ENCODE measurements at places on chromosomes 1 and 21.
A peak's percentile ranks its signal among the peaks of the same experiment; 100 is the strongest.

DNA sequence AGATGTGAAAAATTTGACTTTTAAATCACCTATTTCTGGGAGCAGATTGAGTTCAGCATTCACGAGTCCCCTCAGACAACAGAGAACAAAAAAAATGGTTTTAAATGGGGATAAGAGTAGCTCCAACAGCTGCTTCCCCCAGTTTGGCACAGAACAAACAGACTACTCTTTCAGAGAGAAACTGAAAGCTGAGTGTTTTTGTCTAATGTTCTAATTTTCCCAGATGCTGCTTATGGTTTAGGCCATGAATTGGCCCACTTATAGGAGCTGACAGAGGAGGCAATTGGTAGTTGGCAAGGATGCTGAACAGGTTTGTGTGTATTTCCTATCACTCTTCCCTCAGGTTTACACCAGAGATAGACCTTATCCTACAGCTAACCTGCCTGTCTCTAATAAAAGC, 1637.4 kb upstream of the PRMT6 start:
- no peak for DNase-seq

DNA sequence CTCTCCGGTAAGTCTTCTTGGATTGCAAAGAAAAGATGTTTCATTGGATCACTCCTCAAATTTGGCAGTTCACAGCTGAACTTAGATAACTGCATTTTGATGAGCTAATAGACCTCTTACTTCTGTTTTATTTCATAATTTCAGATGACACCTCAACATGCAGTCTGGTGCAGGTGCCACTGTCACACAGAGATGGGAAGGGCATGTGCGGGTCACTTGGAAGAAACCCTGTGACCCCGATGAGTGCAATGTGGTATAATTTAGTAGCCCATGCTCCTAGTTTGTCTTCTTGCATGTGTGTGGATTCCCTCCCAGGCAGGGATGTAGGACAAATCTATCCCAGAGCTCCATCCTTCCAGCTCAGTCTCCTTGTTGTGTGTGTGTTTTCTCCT, 481 bp upstream of the SLAMF1 start:
- no peak for DNase-seq

DNA sequence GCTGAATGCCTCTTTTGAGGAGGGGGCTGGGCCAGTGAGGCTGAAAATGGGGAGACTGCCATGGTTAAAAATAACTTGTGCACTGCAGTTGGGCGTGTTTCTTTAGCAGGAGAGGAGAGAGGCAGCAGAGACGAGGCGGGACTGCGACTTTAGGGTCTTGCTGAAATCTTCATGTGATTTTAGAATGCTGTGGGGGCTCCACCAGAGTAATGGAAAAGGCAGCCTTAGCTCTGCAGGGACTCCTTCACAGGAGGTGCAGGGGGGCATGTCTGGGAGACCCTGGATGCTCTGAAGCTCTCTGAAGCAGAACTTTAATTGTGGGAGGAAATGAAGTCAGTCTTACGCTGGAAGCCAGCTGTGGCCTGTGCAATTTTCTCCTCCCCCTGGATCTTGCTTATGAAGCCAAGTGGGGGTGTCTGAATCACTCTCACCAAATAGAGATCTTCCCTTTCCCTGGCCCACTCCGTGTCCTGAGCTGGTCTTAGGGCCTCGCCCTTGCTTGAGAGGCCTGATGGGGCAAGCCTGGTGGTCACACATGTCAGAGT, 60.8 kb downstream of the NDUFS5 start:
- peak; percentile 56 for DNase-seq

DNA sequence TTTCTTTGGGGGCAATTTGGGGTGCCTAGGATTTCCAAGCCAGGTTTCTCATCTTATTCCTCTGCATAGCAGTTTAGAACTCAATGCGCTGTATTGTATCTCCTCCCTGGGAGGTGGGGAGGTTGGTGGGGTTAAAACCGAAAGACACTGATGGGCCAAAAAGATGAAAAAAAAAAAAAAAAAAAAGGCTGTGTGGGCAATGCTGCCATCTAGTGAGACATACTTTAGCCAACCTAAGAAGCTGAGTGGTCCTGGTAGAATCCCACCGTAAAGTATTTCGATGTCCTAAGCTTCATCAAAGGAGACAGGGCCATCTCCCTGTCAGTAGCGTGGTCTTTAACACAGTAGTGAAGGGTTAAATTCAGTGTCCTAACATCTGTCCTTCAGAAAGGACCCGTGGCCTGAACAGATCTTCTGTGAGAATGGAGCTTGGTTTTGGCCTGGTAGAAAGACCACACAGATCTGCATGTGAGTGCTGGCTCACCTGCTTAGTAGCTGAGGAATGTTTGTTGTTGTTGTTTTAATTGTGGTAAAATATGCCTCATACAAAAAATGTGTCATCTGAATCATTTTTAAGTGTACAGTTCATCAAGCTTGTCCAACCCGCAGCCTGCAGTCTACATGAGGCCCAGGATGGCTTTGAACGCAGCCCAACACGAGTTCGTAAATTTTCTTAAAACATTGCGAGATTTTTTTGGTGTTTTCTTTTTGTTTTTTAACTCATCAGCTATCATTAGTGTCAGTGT, 226.2 kb downstream of the KIF26B start:
- peak; percentile 14 for DNase-seq

DNA sequence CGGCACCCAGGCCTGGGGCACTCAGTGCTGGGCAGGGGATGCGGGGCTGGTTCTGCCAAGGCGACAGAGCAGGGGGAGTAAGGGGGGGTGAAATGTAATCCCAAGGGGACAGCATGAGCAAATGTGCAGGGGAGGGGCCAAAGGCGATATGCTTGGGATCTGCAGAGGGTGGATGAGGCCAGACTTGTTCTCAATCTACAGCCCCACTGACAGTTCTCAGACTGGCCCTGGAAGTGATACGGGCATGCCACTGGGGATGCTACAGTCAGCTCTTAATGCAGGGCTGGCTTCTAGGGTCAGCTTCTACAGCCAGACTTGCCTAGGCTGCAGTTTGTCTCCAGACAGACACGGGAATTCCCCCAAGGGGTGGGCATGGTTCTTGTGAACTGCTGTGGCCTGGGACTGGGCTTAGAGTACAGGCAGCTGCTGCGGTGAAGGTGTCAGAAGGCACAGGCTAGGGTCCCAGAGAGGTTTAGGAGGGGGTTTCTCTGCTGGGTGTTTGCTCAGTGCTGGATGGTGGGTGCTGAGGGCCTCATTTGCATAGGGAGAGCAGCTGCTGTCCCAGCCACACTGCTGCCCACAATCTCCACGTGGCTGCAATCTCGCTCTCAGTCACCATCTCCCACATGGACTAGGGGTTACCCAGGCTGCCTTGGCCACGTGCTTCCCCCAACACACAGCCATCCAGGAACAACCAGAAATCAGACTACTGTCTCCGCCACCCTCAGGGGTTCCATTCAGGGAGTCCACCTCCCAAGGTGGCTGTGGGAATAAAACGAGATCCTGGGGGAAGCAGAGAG, 190.1 kb downstream of the HIVEP3 start:
- no peak for DNase-seq

- no peak for DNase-seq
Observed at GRCh38 chr1:236144446-236145150, 2.3 kb downstream of the GPR137B start.

DNA sequence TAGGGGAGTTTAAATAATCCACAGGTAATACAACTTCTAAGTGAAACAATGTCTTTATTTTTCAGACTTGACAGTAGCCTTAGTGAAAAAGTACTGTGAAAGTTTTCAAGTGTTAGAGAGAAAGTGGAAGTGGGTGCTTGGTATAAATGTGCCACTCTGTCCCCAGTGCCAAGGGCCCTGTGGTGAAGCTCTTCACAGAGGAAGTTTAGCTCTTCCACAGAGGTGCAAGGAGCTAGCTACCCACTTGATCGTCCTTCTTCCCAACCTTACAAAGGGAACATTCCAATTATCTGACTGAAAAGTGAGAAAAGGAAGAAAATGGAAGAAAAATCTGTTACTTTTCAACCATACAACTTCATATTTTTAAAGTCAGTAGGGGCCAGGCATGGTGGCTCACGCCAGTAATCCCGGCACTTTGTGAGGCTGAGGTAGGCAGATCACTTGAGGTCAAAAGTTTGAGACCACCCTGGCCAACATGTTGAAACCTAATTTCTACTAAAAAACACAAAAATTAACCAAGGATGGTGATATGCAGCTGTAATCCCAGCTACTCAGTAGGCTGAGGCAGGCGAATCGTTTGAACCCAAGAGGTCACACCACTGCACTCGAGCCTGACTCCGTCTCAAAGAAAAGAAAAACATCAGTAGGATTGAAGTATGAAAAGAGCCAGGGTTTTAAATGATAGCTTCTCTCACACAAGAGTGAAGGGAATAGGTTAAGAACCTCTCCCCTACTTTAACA, 41.0 kb upstream of the PTPRC start:
- no peak for DNase-seq

- no peak for DNase-seq
Observed at GRCh38 chr1:204278251-204278650, 64.5 kb upstream of the GOLT1A start.

DNA sequence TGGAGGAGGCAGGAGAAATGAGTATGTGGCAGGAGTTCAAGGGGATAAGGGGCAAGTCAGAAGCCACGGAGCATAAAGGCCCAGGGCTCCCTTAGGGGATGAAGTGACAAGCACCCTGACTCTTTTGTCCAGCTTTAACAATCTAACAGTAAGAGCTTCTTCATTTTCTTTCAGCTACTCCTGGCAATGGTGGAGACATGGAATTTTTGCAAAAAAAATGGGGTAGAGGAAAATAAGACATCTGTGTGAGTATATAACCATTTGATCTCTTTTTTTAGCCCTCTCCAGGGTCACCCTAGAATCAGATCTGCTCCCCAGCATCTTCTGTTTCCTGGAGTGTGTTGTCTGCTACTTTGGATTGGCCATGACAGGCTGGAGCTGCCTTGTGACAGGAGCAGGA, 47.1 kb downstream of the ZNF697 start:
- no peak for DNase-seq

DNA sequence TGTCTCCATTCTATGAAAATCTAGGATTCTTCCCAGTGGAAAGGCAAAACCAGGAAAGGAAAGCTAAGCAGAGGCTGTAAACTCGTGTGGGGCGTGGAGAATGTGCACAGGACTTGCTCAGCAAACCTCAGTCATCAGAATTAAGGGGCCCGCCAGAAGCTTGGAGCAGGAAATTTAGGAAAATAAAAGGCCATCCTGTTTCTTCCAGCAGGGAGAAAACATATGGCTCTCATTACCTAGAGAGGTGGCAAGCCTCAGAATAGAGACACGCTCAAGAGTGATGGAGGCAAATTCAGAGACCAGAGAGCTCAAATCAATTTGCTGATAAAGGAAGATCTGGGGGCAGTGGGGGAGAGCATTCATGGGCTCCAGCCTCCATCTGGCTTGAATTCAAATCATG, 151.9 kb upstream of the KLHDC7A start:
- no peak for DNase-seq

DNA sequence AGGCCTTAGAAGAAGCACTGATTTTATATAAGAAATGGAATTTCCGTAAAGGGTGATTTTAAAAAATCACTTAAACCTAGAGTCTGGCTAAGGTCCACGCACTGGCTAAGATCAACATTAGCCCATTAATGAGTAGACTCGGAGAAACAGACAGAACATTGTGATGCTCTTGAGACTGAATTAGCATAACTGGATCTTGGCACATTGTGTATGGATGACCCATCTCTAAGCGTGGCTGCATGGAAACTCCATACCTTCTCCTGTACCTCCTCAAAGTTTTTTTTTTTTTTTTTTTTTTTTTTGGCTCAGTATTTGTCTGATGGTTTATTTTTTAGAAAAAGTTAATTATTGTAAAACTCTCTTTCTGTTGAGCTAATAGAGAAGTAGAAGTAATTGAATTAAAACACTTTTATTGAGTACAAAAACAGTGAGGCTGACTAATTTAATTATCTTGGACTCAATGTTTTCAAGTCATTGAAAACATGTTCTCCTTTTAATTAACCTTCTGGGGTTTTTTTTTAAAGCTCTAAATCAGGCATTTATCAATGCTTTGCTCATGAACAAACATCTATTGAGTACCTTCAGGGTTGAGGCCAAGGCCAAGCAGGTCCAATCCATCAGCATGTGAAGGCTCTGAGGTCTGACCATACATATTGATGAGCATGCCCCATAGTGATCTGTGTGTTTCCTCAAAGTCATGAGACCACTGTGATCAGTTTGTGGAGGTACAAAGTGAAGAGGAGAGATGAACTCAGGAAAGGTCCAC, 74.0 kb downstream of the TLR5 start:
- DNase-seq = no peak

- no peak for DNase-seq
Observed at GRCh38 chr21:19776076-19776475, 1222.1 kb upstream of the NCAM2 start.

DNA sequence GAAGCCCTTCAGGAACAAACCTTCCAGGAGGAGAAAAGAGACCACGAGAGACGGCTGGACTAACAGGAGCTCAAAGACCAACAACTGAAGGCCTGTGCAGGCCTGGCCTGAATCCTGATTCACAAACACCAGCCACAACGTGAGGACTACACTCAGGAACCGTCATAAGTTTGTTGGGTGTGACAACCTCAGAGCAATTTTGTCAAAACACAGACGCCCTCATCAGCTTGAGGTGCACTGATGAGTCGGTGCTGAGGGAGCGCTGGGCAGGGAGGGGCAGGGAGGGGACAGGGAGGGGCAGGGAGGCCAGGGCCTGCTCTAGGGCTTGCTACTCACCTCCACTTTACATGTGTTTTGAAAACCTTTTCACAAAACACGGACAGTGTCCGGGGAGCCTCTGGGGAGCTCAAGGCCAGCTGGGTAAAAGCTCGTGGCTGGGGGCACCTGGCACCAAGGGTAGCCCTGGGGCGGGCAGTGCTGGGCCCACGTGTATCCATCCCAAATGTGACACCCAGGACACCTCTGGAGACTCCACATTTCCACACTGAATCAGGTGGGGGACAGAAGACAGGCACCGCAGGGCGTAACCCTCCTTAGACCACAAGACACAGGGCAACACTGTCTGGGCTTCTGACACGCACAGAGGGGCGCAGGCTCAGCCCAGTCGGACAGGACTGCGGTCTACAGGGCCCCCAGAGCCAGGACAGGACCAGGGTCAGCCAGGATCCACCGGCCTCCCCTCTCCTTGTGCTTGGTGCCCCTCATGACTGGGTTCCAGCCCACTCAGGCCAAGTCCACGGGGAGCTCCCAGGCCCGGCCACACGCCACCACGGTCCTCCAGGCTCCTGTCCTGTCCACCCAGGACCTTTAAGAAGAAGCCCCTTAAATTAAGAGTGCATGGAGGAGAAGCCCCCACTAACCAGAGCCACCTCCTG, 16.5 kb downstream of the LSS start:
- no peak for DNase-seq

- DNase-seq = no peak
Observed at GRCh38 chr1:180854456-180854855, 58.2 kb upstream of the KIAA1614 start.

DNA sequence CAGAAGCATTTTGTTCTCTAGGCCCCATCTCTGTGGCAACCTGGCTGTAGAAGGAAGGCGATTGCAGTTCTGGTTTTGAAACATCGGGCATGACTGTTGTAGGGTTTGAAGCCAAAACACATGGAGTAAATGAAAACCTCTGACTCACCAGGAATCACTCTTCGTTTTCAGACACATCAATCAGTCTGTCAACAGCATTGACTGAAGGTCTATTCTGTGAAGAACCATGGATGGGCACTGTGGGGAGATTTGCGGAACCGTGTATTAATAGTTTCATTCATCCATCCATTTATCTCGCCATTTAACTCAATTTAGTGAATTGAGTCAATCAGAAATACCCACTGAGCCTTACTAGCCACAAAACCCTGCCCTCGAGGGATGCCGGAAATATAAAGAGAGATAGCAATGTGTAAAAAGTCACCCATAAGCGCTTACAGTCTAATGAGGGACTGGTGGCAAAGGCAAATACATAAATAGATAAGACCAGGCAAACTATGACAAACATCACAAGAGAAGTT, 364.6 kb upstream of the PROX1 start:
- DNase-seq = no peak

GRCh38 chr1:94463056-94463764, 45.0 kb downstream of the ABCD3 start:
- DNase-seq = no peak
